ENCODE measurements at places on chromosomes 5 and 9. TPM values are rescaled to one million over a fixed set of nuclear protein-coding genes. Genes with fewer than 3 reads are reported as not detected.
A peak's percentile ranks its signal among the peaks of the same experiment; 100 is the strongest.

GRCh38 chr5:157568222-157568621 is 7.4 kb downstream of the ADAM19 start:
- ATAC-seq: no peak

MSMP gene
- not detected for total RNA-seq

- ATAC-seq: peak; percentile 0
Observed at GRCh38 chr5:176446884-176447590, 1.1 kb upstream of the FAF2 start.

REXO4 gene
- total RNA-seq: 23.1 TPM

Measured in motor neuron (in vitro differentiated cells).